NCI-H1436 treated with DMSO at 0.1 percent for 48 hours (cell line): ENCODE measurements at places on chromosomes 1 and 21.

- DNase-seq: no peak
Measured at GRCh38 chr1:57741521-57741920, 317.7 kb upstream of the DAB1 start.

GRCh38 chr1:36134505-36135329 is 9.7 kb upstream of the COL8A2 start:
- no peak for DNase-seq

DNA sequence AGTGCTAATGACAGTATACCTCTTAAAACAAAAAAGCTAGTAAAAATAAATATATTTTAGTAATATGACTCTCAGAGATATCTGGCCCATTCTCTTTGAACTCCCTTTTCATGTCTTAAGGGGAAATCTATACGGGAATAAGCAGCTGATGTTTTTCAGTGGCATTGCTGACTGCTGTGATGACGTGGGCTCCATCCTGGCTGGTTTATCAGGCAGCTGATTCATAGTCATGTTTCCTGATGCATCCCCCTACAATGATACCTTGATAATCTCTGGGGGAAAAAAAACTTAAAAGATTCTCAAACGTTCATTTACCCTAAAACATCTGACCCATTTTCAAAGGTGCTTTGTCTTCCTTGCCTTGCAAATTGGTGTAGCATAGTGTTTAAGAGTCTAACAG is 53.8 kb downstream of the ABCA4 start:
- no peak for DNase-seq

GRCh38 chr1:225119307-225119706 is 189.8 kb downstream of the DNAH14 start:
- no peak for DNase-seq

DNA sequence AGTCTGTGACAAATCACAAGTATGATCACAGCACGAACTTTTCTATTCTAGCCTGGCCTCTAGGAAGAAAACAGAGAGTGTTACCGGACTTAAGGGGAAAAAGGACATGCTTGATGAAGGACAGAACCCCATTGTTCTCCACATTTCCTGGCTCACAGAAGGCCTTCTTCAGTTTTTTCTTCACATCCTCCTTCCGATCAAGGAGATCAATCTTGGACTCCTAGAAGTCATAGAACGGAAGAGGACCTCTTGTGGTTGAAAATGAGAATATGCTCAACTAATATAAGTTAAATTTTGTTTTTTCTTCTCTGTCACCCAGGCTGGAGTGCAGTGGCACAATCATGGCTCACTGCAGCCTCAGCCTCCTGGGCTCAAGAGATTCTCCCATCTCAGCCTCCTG is 30.3 kb downstream of the YARS1 start:
- no peak for DNase-seq

GRCh38 chr1:27967106-27967883 is 7.5 kb downstream of the XKR8 start:
- DNase-seq: no peak

DNA sequence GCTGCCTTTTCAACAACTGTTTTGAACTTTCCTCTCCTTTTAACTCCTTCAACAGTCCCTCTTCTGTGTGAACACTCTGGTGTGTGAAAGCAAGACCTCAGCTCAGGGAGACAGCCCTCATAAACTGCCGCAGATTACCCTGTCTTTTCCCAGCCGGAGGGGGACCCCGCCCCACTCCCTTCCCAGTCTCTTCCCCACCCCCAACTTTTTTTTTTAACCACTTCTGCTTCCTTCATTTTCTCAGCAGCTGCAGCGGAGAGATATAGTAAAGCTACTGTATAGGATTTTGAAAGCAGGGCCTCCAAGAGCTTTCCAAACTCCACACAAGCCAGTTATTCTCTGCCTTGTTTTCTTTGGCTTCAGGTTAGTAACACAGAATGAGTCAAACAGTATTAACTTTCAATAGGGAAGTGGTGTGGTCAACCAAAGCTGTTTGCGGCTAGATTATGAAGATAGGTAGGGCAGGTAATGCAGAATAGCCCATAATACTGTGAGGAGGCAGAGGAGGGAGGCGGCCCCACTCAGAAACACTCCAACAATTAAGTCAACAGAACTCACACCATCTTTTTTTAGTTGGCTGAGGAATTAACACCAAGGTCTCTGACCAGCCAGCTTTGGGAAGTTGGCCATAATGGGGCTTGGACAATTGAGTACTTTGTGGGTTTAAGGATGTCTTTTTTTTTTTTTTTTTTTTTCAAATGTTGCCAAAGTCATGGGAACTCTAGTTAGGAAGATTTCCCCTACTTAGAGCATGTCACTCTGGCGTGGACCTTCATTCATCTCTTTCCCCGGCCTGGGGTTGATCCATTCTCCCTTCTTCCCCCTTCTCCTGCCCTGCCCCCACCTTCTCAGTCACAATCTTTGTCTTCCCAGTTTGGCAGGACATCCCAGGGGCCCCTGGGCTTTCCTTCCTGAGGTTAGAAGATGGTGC is 177.0 kb downstream of the CLIC6 start:
- no peak for DNase-seq

GRCh38 chr1:165397944-165398343 is 41.4 kb upstream of the LMX1A start:
- no peak for DNase-seq

DNA sequence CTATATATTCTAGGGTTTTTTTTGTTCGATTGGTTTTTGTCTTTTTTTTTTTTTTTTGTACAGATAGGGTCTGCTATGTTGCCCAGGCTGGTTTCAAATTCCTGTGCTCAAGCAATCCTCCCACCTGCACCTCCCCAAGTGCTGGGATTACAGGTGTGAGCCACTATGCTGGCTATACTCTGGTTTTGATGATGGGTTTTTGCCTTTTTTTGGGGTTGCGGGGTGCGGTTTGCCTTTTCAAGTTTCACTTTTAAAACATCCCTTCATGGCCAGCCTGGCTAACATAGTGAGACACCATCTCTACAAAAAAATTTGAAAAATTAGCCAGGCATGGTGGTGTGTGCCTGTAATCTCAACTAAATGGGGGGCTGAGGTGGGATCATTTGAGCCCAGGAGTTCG is 10.0 kb downstream of the KDM5B start:
- DNase-seq: no peak

DNA sequence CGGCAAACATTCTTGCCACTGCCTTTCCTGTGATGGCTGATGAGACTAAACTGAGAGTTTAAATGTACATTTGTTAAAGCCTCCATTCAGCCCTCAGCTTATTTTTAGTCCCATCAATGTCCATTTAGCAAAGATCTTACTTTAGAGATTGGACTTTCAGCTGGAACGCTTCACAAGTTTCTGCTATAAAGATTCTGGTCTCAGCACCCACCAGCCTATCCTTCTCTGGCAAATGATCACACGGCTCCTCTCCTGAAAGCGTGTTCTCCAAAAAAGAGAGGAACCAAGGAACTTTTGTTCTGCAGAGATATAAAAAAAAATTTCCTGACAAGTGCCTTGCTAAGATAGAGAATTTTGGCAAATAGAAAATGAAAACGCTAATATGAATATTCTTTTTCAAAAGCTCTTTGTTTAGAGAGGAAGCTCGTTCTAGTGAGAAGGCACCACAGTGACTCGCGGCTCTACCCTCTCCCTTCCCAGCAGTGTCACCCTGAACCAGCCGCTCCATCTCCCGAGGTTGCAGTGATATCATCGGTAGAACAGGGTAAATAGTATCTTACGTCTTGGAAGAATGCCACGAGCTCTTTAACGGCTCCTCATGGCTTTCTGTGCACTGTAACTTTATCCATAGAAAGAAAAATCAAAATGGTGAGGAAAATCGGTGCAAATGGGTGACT is 200.2 kb downstream of the APP start:
- DNase-seq: no peak

- DNase-seq: no peak
Measured at GRCh38 chr1:186220067-186220466, 155.0 kb downstream of the TPR start.

DNA sequence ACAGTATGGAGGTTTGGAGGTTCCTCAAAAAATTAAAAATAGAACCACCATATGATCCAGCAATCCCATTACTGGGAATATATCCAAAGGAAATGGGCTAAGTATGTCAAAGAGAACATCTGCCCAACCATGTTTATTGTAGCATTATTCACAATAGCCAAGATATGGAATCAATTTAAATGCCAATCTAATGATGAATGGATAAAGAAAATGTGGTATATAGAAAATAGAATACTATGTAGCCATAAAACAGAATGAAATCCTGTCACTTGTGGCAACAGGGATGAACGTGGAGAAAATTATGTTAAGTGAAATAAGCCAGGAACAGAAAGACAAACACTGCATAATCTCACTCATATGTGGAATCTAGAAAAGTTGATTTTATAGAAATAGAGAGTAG is 201.7 kb upstream of the AJAP1 start:
- DNase-seq: no peak
